ENCODE measurements at places on chromosomes 3 and 15.

DNA sequence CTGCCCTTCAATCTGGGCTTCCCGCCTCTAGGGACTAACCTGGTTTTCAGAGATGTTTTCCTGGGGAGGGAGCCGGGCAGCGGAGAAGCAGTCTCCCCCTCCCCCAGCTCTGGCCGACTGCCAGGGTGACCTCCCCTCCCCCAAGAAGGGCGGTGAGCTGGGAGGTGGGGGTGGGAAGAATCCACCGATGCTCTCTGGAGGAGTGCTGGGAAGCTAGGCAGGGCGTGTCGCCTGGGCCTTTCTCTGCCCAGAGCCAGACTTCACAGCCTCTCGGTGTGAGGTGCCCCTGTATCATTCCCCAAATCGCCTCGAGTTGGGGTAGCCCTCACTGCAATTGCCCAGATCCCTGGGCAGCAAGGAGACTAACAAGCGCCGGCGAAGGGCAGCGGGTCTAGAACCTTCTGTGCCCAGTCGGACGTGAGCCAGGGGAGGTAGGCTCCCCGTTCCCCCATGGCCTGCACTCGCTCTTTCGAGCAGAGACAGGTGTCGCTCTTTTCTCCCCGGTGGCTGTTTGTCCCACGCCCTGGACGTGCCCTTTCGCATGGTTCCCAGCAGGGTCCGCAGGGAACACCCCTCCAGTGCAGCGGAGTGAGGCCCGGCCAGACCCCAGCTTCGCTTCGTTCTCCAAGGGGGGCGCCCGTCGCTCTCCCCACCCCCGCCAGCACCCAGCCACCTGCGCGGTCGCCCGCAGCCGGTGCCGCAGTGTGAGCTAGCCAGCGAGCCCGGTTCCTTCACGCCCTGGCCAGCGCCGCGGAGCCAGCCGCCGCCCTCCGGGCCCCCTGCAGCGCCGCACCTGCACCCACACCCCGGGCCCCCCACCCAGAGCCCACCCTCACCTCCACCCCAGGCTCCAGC lies 1.1 kb downstream of the RAB6B start:
- DNase-seq, result no peak

DNA sequence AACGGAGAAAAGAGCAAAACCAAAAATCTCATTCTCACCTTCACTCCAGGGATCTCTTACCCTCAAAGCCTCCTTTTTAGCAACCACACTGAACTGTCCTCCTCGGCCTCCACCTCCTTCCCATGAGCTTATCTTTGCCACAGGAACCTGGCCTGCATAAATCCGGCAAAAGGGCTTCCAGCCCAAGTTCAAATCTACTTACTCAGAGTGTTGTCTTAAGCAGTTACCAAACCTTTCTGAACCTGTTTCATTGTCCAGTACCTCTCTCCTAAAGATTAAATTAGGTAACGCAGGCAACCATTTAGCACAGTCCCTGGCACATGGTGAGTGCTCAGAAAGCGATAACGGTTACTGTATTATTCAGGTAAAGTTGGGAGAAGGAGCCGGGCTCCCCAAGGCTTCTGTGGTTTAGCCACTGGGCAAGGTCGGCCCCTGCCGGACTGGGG lies 777 bp downstream of the CIB1 start:
- no peak for DNase-seq

DNA sequence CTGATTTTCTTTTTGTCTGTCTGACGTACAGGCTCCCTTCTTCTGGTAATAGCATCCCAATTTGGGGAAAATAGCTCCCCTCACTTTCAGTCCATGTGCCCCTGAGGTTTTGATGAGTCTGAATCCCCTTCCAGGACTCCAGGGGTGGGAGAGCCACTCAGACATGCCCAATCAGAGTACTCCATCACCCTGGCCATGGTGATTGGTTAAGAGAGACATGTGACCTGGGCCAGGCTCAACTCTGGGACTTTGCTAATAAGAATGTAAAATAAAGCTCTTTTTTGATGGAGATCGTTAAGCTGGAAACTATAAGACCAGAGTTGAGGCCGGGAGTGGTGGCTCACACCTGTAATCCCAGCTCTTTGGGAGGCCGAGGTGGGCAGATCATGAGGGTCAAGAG lies 9.2 kb upstream of the MEF2A start:
- DNase-seq, result no peak

DNA sequence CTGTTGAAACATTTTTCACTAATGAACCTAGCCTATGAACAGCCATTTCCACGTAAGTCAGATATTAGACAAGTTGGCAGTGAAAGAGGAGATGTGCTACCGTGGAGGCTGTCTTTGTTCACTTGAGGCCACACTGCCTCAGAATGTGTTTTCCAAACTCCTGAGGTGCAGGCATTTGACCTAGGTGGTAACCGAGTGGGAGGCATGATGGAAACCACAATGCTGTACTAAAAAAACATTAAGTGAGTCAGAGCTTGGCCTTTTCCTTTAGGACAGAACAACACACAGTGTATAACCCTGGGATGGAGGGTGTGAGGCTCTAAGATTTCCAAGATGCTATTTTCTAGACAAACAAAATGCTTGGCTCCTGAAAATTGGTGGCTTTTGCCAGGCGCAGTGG lies 406.3 kb downstream of the SOX2 start:
- DNase-seq, result no peak

GRCh38 chr15:68704496-68705021 lies 116.1 kb downstream of the ANP32A start:
- DNase-seq, result no peak

DNA sequence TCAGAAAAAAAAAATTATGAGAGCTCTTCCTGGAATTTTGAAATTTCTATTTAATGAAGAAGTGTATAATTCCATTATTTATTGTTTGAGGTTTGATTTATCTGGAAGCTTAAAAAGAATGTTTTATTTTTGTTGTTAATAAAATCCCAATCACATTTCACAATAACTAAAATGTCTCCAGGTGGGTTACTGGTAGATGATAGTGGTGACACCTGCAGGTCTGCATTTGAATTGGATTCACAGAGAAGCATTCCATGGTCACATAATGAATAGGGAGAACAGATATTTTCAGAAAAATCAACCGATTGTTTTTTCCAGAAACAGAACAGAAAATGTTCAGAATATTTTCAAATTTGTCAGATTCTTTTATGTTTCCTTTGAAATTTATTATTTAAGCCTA lies 48.3 kb downstream of the ASB7 start:
- no peak for DNase-seq

- no peak for DNase-seq
Measured at GRCh38 chr15:74997141-74997540, 1.8 kb downstream of the SCAMP5 start.

GRCh38 chr3:40653001-40653400 lies 128.2 kb downstream of the ZNF621 start:
- DNase-seq, result no peak

GRCh38 chr15:97745481-97746071 lies 214.9 kb upstream of the ARRDC4 start:
- no peak for DNase-seq

GRCh38 chr3:55782807-55783206 lies 295.7 kb upstream of the WNT5A start:
- DNase-seq, result no peak

DNA sequence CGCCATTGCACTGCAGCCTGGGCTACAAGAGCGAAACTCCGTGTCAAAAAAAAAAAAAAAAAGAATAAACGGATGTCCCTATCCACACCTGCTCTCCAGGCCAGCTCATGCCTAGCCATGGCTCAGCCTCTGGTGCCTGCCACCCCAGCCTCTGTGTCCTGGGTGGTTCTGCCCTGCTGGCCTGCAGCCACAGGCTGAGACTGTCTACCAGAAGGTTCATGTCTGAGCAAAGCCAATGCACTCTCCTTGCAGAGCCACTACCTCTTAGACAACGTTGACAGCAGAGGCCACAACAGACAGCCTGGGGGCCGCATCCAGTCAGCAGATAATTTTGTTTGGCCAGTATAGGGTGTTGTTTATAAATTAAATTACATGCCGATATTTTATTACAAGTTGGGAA lies 127.7 kb downstream of the ASB7 start:
- DNase-seq, result no peak

GRCh38 chr3:77038468-77038929 lies 1.4 kb upstream of the ROBO2 start:
- DNase-seq, result no peak

GRCh38 chr3:151387432-151387831 lies 2.9 kb upstream of the P2RY12 start:
- DNase-seq, result no peak

DNA sequence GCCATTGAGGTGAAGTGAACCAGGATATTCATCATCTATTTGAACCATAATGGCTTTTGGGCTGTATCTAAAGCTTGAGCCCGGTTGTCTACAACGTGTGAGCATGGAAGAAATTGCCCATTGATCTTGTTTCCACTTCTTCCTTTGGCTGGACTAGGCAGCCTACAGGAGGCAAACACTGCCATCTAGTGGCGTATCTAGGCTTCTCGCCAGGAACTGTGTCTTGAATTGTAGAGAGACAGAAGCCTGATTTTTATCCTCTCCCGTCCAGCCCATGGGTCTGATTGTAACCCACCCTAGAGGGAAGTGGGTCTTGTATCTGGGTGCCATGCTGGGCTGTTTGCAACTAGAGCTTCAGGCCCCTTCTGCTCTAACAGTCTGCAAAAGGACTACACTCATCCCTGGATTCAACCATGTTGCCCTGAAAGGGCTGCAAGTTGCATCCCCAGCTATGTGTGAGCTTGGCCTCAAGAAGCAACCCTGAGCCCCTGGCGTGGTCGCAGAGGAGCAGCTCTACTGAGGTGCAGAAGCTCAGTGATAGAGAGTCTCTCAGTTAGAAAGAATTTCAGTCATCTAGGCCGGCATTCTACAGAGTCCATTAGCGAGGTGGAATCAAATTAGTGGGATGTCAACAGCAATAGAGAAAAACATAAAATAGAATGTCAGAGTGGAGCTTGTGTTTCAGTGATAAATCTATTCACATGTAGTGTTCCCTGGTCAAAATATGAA lies 170.2 kb upstream of the UMPS start:
- DNase-seq, result no peak

GRCh38 chr15:63408524-63408923 lies 26.9 kb upstream of the CA12 start:
- no peak for DNase-seq

DNA sequence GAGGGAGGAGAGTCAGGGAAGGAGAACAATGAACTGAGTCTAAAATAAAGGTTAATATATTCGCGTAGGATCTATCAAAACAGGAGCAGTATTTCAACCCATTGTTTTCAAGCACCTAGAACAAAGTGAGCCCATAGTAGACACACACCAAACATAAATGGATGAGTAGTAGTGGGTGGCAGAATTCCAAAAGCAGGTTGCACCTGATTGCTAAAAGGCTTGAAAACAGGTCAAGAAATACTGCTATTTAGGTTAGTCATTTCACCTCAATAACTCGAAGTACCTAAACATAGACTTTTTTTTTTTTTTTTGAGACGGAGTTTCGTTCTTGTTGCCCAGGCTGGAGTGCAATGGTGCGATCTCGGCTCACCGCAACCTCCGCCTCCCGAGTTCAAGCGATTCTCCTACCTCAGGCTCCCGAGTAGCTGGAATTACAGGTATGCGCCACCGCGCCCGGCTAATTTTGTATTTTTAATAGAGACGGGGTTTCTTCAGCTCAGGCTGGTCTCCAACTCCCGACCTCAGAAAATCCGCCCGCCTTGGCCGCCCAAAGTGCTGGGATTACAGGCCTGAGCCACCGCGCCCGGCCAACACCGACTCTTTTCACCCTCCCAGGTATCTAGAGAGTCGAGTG lies 855 bp upstream of the ABHD5 start:
- no peak for DNase-seq

DNA sequence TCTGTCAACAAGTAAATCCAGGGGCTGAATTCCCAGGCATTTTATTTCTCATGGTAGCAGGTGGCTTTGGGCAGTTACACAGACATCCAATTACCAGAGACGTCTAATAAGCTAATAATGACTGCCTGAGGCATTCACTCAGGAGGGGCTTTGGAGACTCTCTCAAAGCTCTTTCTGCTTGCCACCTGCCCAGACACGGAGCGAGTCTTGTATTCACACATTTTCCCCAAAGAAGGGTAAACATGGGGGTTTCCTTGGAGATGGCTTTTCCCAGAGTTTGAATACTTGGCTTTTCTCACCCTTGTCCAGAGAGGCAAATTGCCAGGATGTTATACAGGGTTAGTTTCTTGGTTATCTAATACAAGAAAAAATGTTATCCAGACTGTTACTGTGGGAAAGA lies 132.6 kb downstream of the DIPK2A start:
- no peak for DNase-seq

- no peak for DNase-seq
Measured at GRCh38 chr3:52269776-52270175, 8.7 kb downstream of the WDR82 start.

DNA sequence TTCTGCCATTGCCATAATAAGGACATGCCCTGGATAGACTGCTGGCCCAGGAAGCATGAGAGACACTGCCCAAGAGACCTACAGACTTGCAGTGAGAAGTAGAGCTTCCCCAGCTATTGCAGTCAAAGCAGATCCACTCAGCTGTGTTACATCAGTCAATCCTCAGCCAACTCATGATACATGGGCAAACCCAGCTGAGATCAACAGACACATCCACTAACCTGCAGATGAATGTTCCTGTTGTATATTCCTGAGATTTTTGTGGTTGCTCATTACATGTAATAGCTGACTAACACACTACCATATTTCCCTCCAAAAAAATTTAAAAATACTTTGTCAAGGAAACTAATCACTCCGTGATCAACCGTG lies 68.6 kb downstream of the DCLK3 start:
- no peak for DNase-seq

GRCh38 chr15:44489464-44489863 lies 47.5 kb upstream of the EIF3J start:
- DNase-seq, result no peak
